ENCODE measurements at places on chromosomes 7 and 10.

DNA sequence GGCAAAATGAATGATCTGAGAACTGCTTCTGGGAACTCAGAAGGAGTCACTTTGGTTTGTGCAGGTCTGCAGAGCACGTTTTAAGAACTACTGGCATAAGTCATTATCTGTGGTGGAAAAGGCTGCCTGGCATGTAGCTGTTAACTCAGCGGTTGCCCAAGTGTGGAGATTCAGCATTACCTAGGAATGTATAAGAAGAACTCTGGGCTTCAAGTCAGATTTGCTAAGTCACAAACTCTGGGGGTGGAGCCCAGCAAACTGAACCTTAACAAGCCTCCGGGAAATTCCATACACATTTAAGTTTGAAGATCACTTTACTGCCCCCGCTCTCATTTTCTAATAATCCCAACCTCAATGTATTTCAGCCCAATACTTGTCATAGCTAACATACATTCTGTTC, 31.1 kb downstream of the PLXDC2 start:
- no peak for DNase-seq

GRCh38 chr10:63256009-63256773, 123.1 kb downstream of the NRBF2 start:
- no peak for DNase-seq

GRCh38 chr7:36692456-36692855, 31.8 kb downstream of the AOAH start:
- no peak for DNase-seq

- DNase-seq: no peak
Measured at GRCh38 chr10:84076047-84076388, 63.3 kb upstream of the GHITM start.

DNA sequence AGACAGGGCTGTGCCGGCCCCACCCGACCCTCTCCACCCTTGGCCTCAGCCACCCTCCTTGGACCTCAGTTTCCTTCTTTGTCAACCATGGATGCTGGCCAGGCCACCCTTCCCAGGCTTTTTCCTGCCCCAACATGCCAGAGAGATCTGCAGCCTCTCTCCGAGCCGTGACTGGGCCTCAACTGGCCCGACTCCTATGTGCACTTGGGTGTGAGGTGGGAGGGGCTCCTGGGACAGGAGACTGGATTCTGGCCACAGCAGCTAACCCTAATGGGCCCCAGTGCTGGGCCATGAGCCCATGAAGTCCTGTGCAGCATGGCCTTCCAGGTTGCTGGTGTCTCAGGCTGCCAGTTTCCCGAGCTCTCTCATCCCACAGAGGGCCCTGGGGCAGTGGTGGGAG, 47.7 kb upstream of the PCBD1 start:
- no peak for DNase-seq

DNA sequence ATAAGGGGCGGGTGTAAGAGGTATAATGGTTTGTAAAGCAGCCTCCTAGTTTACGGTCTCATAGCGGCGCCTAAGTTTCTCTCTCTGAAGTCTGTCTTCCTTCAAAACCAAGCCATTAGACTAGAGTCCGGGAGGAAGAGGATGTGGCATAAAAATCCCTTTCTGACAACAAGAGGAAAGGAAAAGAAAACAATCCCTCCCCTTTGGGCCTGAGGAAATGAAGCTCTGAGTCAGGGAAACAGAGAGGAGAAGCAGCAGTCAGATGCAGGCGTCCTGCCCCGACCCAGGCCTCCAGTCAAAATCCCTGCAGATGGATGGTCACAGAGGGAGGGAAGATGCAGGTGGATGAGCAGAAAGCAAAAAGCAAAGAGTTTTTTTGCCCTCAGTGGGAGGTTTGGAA, 23.7 kb downstream of the PARP12 start:
- no peak for DNase-seq

DNA sequence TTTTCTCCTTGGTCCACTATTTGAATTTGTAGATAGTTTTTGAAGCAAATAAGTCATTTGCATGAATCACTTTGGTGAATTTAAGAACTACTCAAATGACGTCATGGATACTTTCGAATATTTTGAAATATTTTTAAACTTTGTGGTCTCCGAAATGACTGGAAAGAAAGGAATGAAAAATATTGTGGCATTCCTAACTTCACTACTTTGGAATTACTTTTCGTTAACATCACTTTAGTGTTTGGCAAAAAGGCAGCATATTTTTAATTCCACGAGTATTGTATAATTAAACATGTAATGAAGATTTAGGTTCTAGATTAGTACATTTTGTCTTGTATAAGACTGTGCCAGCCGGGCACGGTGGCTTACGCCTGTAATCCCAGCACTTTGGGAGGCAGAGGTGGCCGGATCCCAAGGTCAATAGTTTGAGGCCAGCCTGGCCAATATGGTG, 35.3 kb upstream of the ZRANB1 start:
- DNase-seq: no peak

GRCh38 chr10:72738486-72738885, 46.5 kb downstream of the MCU start:
- no peak for DNase-seq

Data from stimulated activated CD4-positive, alpha-beta T cell treated with anti-CD3 and anti-CD28 coated beads, Interleukin-15, amount 100 ng/mL, for 24 hours (primary cell).